ENCODE measurements at places on chromosomes 3 and 15. TPM values are rescaled to one million over a fixed set of nuclear protein-coding genes. Genes with fewer than 3 reads are reported as not detected.

The RASL12 gene
- total RNA-seq, result 3.2 TPM

GRCh38 chr15:81264072-81264857 lies 59.7 kb downstream of the STARD5 start:
- no peak for DNase-seq

The CCDC33 gene
- total RNA-seq, result not detected

GRCh38 chr15:101066501-101067408 lies 147.6 kb downstream of the LRRK1 start:
- no peak for DNase-seq

DNA sequence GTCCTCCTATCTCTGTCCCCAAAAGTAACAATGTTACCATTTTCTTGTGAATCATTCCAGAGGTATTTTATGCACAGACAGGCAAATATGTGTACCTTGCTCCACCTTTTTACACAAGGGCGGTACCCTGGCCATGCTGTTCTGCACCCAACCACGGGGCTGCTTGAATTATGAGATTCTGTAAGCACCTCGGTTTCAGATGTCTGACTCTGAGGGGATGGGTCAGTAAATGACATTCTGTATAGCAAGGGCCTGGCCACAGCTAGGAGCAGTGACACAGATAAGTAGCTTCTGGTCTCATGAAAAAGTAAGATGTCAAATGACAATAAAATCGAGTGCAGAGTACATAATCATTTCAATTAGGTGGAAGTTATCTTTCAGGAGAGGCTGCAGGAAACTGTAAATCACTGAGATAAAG lies 30.4 kb upstream of the FLNB start:
- no peak for DNase-seq

DNA sequence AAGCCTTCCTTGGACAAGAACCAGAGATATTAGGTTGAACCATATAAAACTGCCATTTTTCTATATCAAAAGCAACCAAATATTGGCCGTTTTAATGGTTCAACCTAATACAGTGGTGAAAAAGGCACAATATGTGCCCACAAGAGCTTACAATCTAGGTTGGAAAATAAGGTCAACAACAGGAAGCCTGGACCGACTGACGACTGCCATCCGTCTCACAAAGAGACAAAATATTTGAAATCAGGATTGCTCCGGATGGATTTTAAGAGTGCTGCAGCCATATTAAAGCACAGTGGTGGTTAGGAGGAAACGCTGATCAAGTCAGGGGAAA lies 1.4 kb downstream of the AHSG start:
- DNase-seq, result no peak

The GOLGA6L10 gene
- 0.91 TPM for total RNA-seq

DNA sequence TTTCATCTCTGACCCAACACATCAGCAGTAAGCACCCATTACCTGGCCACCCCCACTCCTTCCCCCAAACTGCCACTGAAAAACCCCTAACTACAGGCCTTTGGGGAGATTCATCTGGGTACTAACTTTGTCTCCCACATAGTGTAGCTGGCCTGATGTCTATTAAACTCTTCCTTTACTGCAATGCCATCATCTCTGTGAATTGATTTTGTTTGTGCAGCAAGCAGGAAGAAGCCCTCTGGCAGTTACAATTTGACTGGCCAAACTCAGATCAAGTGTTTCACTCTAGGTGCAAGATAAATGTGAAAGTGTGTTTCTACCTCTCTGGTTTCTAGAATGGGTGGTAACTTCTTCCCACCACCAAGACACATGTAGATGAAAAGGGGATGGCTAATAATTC lies 26.7 kb upstream of the OR5K4 start:
- no peak for DNase-seq

- DNase-seq, result no peak
These were observed 35.4 kb downstream of the SV2B start for GRCh38 chr15:91135201-91136130.

The HYAL1 gene
- 8.5 TPM for total RNA-seq

The COLQ gene
- total RNA-seq, result 4.6 TPM

All from psoas muscle (tissue), 8 donors.